ENCODE measurements at places on chromosomes 1 and 21.
A peak's percentile ranks its signal among the peaks of the same experiment; 100 is the strongest.

DNA sequence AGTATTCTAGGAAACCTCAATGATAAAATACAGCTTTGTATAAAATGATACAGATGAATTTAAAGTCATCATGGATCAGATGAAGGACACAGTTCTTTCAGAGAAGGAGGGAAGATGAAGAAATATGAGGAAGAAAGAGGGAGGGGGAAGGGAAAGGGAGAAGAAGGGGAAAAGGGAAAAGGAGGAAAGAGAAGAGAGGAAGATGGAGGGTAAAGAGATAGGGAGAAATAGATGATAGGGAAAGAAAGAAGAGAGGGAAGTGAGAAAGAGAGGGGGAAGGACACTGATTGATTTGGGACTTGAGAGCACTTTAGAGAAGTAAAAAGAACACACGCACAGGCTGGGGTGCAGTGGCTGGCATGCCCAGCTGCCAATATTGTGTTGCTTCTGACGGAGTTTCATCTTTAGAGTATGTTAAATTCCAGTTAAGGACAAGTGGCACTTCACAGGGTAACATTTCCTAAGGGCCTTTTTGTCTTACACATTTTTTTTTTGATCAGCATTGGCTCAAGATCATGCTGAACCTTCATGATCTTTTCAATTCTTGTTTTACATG is 235.9 kb upstream of the DMRTA2 start:
- DNase-seq, result no peak

DNA sequence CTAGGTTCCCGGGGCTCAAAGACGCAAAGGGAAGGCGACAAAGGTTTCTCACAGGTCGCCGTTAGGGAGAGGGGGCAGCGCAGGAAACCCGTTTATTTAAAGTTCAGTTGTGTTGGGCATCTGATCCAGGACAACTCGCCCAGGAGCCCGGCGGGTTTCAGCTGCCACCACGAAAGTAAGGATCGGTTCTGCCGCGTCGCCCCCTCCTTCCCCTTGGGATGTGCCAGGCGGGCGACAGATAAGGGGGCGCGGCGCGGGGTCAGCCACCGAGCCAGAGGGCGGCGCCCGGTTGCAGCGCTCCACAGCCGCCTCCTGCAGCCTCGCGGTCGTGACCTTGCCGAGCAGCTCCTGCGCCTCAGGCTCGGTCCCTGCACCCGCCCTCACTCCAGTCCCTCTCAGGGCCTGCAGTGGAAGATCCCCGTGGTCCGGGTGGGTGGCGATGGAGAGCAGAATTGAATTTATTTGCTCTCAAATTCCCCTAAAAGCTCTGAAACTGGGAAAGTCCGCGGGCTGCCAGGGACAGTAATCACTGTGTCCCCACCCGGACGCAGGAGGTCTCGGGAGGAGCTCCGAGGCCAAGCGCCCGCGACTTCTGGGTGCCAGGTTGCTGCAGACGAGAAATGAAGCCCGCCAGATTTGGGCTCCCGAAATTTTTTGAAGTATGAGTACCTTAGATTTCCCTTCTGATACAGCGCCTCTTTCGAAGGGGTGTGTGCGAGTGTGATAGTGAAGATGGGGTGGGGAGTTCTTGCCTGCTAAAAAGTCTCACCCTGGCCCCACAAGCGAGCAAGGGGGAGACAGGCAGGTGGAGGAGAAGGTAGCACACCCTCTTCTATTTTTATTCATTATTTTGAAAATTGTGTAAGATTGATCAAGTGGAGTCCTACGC is 28.4 kb upstream of the NFIA start:
- no peak for DNase-seq

- DNase-seq, result no peak
Measured at GRCh38 chr21:45288441-45288841, 746 bp upstream of the POFUT2 start.

DNA sequence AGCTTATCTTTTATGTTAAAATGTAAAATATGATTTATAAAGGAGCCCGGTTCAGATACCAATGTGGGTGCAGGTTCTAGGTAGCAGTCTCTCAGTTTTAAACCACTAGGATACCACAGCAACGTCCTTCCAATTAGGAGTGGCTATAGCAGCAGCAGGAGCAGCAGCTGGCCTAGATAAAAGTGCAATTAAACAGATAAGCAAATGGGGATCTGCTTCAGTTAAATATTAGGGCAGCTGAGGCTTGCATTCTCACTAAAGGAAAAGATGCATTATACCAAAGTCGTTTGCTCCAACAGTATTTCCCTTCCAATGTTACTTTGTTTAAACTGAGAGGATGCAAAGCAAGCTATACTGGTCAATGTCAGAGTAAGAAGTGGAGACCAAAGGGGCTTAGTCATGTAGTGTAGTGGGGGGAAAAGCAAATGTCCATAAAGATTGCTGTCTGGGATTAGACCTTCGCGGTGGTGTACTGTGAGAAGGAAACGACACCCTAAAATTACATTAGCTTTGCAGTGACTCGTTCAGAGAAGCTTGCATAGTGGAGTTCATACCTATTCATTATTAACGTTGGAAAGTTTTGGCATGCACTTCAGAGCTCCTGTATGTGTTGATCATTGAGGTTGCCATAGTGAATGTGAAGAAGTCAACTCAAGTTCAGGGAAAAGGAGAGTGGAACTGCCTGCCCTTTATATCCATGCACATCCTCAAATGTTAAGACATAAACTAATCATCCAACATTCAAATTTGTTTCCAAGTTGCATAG is 272.2 kb downstream of the VAV3 start:
- no peak for DNase-seq

DNA sequence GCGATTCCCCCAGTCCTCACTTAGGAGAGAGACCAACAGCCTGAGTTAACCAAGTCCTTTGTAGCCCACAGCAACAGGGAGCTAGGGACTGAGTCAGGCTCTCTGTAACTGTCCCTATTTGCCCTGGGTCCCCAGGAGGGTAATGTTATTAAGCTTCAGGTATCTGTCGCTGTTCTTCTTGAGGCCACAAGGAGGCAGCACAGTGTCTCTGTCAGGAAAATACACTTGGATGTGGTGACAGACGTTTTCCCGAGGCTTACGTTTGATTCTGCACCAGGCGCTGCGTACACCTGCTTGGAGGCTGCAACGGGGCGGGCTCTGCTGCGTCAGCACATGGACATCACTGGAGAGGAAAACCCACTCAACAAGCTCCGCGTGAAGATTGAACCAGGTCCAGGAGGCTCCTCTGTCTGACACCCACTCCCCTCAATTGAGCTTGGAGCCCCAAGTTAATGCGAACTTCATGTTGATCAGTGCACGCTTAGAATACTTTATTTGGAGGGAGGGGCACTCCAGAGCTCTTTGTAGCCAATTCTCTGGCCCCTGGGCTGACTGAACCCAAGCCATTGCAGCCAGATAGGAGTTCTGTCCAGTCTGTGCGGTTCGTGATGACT is 10.7 kb upstream of the ELF3 start:
- DNase-seq, result peak; percentile 39

DNA sequence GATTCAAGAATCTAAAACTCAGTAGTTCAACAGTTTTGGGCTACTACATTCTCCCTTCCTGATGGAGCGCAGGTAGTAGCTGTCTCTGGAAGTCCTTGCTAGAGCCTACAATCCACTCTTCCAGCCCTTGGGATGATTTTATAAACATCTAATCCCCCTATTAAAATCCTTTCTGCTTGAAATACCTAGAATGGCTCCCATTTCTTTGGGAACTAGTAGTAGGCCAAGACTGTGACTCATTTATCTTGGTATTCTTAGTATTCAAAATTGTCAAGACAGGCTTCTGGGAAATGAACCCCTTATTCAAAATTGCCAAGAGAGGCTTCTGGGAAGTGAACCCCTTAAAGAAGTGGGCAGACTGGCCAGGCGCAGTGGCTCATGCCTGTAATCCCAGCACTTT is 142.5 kb upstream of the FGGY start:
- DNase-seq, result no peak

DNA sequence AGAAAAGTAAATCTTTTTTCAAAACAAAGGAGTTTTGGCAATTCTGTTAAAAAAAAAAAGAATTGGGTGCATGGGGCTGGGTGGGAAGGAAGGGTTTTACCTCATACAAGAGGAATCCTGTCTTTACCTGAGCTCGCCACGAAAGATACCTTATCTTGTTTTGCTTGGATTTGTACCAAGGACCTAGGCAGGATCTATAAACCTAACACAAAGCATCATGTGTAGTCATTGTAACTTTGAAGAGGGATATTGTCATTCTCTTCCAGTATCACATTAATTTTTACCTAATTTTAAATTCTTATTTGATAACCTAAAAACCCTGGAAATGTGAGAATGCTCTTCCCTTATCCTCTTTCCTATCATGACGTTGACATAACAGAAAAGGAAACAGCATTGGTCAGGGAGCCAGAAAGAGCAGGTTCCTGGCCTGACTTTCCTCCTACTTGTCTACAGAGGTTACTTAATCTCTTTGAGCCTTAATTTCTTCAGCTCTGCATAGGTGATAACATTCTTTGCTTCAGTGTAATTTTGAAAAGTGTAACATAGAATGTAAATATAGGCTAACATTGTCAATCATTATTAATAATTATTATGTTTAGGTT is 4.0 kb upstream of the LAMC1 start:
- DNase-seq, result no peak

- no peak for DNase-seq
Measured at GRCh38 chr1:118209648-118210047, 24.6 kb upstream of the SPAG17 start.

GRCh38 chr1:155003766-155004351 is 1.3 kb downstream of the ZBTB7B start:
- DNase-seq, result peak; percentile 37

DNA sequence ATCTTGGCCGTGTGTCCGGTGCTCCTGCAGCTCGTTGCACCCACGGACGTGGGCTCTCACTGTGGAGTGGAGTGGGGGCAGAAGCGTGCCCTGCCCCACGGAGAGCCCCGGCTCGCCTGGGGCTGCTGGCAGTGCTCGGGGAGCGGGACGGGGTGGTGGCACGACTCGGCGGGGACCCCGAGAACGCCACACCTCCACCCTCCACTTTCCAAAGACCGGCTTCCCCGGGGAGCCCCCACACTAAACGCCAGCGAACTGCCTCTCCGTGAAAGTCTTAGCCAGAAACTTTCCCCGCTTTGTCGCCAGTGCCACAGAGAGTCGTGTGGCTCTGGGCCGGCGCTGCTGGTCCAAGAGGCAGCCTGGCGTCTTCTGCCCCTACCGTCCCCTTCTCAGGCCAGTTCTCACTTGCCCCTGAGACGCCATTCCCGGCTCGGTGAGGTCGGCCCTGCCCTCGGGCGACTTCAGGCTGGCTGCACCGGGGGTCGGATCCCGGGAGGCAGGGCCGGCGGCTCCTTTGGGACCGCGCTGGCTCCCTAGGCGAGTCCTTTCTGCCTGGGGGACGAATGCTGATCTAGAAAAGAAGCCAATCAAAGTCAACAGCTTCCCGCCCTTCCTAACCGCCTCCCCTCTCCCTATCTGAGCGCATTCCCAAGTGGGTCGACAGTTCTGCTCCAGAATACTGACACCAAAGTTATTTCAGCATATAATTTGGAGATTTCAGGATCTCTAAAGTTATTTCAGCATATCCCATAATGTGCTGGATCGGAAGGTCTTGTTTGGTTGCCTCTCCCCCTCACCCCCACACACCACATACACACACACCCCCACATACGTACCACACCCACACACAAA is 2.6 kb upstream of the SAMD13 start:
- peak; percentile 73 for DNase-seq

DNA sequence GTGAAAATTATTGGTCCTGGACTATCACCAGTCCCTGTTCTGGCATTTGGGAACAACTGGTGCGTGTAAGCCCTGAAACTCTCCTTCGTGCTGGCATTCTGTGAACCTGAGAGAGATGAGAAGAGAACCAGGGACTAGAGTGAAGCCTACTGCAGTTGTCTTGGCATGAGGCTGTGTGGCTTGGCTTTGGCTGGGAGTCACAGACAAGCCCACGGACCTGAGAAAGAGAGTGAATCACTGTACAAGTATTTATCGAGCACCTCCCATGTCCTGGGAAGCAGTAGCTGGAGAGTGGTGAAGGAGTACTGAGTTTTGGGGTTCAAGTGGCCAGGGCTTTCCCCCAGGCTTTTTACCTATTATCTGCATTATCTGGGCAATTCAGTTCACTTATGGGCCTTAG is 63.3 kb downstream of the FGGY start:
- no peak for DNase-seq

DNA sequence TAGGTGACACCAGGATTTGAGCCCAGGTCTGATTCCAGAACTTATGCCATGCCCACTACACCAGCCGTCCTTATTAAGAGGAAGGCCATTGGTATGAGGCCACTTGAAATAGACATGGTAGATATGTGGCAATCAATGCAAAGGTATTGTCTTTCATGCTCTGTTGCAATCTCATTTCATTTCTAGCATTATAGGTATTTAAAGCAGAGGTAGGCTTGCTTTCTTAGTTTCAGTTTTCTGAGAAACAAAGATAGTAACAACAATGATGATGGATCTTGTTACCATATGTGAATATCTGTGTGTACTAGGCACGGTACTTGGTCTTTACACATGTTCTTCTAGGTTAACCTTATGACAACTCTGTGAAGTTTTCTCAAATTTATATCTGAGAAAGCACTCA is 113.1 kb downstream of the FGGY start:
- DNase-seq, result no peak

DNA sequence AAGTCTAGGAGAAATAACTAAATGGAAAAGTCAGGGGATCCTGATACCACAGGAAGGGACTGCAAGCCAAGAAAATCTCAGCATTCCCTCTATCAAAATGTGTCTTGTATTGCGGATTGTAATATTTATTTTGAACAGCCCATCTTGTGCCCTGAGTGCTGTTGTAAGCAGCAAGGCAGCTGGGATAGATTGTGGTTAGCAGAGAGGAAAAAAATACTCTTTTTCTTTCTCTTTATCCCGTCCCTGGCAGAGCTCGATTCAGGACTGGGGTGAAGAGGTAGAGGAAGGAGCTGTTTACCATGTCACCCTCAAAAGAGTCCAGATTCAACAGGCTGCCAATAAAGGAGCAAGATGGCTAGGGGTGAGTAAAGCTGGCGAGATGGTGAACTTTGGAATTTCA is 1.2 kb downstream of the RGL1 start:
- no peak for DNase-seq

DNA sequence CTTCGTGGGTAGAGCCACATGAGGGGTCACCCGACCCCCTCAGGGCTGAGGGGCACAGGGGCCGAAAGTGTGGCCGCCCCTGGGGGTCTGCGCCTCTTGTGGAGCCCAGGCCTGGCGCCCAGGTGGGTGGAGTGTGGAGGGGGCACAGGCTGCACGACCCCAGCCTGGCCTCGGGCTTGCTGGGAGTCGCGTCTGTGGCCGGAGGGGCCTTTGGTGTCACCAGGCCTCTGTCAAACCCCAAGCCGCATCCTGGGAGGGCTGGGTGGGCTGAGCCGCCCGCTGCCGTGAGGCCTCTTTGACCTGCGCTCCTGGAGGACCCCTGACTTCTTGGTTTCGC is 60.7 kb downstream of the FAAP20 start:
- no peak for DNase-seq

Data from substantia nigra (tissue), 51 donors.